ENCODE measurements at places on chromosomes 2 and 18. TPM values are rescaled to one million over a fixed set of nuclear protein-coding genes. Genes with fewer than 3 reads are reported as not detected.

Gene COL4A4
- total RNA-seq, result 2.7 TPM

Gene CIDEA
- 12.1 TPM for total RNA-seq

Gene TNFAIP6
- 67.4 TPM for total RNA-seq

Gene DUSP2
- total RNA-seq, result 2.3 TPM

Gene CHRNG
- total RNA-seq, result not detected

Gene ASAP2
- total RNA-seq, result 43.5 TPM

Gene ANKRD44
- 34.2 TPM for total RNA-seq

Gene METTL8
- total RNA-seq, result 24.1 TPM

Gene MAP4K3
- 59.1 TPM for total RNA-seq

Gene TLX2
- not detected for total RNA-seq

Gene DUSP11
- 23.7 TPM for total RNA-seq

Gene ADGRF3
- total RNA-seq, result not detected

Gene WNT6
- total RNA-seq, result not detected

Gene DGUOK
- 55.7 TPM for total RNA-seq

Gene BMP10
- total RNA-seq, result not detected

Gene EFR3B
- total RNA-seq, result 0.87 TPM

Gene ERBB4
- total RNA-seq, result under 0.01 TPM

Gene SLC5A7
- total RNA-seq, result not detected

Gene MC2R
- total RNA-seq, result not detected

Gene DSG1
- total RNA-seq, result not detected

Gene DLGAP1
- total RNA-seq, result 0.12 TPM

Gene SCG2
- 0.44 TPM for total RNA-seq

Gene SLC4A3
- 9.5 TPM for total RNA-seq

Gene SLC9A4
- not detected for total RNA-seq

Gene RAB11FIP5
- 48.5 TPM for total RNA-seq

Gene LIPG
- total RNA-seq, result 29.7 TPM

Gene GNAL
- 0.22 TPM for total RNA-seq

Gene DSG4
- total RNA-seq, result not detected
